ENCODE measurements at places on chromosomes 2 and 18.

DNA sequence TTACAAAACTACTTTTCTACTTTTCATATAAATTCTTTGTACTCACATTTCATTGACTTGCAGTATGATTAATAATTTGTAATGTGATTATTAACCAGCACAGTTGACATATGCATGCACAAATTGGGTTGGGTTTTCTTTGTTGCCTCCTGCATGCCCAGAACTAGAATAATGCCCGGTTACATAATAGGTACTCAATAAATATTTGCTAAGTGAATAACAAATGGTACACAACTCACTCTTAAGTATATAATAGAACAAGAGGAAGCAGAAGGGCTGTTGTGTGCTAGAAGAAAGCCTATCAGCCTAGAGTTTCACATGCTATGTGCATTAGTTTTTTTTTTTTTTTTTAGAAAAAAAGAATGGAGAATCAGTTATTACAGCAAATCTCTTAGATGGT lies 9.3 kb downstream of the RDH14 start:
- no peak for DNase-seq

- DNase-seq, result no peak
Observed at GRCh38 chr2:68806511-68807109, 64.6 kb downstream of the BMP10 start.

DNA sequence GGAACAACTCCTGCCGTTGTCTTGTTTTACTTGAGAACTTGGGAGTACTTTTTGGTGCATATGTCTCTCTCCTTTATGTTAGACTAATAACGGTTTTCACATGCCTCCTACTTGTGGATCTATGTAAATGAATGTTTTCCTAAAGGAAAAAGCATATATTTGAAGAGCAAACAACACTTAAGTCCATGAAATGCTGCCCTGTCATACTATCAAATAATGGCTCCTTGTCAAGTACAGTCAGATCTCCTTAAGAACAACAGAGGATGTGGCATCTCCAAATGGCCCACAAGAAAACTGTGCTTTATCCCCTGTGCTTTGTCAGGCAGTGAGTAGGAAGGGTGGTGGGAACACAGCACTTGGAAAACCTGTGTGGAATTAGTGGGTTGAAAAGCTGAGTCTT lies 198.2 kb downstream of the PTGR3 start:
- no peak for DNase-seq

DNA sequence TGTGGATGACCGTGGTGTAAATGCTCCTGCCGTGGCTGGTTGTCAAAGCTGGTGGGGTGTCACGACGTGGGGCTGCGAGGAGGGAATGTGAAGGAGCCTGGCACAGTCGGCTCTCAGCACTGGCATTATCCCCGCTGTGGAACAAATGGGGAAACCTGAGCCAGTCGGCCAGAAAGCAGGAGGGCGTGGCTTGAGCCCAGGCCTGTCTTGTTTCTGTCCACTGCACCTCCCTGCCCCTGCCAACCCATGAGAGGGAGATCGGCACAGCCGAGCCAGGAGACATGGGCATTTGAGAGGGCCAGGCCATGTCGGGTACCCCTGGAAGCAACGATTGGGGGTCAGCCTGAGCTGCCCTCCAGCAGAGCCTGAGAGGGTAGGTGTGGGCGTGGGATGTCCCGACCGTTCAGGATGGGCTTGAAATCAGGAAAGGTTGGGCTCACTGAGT lies 44.5 kb downstream of the PDIA6 start:
- no peak for DNase-seq

- DNase-seq, result no peak
Observed at GRCh38 chr2:7077660-7078267, 160.6 kb downstream of the RNF144A start.

GRCh38 chr2:239140346-239141020 lies 260.3 kb downstream of the HDAC4 start:
- DNase-seq, result no peak

GRCh38 chr2:31101701-31102100 lies 36.5 kb downstream of the GALNT14 start:
- DNase-seq, result no peak

DNA sequence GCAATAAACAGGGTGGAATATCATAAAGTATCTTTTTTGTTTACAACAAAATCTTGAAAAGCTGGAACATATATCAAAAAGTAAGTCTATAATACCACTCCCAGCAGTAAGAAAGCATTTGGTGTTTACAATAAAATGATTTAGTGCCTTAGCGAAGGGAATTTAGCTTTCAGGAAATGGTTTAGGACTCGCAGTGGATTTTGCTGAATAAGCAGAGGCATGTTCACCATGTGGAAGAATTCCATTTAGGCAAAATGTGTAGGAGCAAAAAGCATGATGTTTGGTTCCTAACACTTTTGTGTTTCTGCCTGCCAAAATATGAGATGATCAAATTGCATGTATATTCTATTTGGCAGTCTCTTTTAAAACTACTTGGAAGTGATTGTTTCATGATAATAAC lies 163.6 kb downstream of the AGPS start:
- no peak for DNase-seq

- no peak for DNase-seq
Observed at GRCh38 chr2:200767111-200767885, 44.4 kb upstream of the BZW1 start.

DNA sequence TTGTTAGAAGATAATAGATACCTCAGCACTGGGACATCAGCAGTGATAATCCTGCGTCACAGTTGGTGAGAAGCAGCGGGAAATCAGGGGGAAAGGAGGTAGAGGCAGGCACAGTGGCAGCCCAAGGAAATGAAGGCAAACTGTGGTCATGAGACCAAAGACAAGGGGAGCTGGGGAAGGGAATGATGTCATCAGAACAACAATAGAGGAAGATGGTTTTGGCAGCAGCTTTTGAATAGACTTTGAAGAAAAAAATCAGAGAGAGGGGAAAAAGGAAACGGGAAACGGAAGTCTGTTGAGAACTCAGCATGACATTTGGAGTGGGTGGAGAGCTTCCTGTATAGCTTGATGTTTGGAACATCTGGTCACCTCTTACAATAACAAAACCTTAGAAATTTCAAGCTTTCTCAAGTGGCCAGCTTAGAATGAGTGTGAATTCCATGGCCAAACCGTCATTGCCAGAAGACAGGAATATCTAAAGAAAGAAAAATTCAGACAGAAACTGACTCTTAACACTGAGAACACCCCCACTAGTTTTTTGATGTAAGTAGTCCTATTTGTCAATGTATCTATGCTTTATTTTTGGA lies 18.4 kb upstream of the YES1 start:
- no peak for DNase-seq

GRCh38 chr18:9658087-9658641 lies 43.8 kb upstream of the PPP4R1 start:
- no peak for DNase-seq

GRCh38 chr18:23884681-23885375 lies 129.7 kb upstream of the TTC39C start:
- no peak for DNase-seq

GRCh38 chr2:56127463-56128152 lies 56.2 kb upstream of the CCDC85A start:
- DNase-seq, result no peak

Measured in RCC 7860 (cell line).